COLO829 (cell line): ENCODE measurements at places on chromosomes 2 and 18.

DNA sequence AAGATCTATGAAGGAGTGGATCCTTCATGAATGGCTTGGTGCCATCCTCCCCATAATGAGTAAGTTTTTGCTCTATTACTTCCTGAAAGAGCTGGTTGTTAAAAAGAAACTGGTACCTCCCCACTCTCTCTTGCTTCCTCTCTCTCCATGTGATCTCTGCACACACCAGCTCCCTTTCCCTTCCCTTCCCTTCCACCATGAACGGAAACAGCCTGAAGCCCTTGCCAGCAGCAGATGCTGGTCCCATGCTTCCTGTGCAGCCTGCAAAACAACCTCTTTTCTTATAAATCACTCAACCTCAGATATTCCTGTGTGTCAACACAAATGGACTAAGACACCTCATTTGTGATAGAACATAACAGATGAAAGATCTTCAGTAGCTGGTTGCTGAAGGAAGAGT lies 303.5 kb upstream of the ACVR2A start:
- DNase-seq: no peak

GRCh38 chr2:240553956-240554480 lies 3.8 kb downstream of the ANKMY1 start:
- no peak for DNase-seq

GRCh38 chr18:79554321-79554720 lies 125.3 kb upstream of the CTDP1 start:
- no peak for DNase-seq

- DNase-seq: no peak
These were observed 4.0 kb downstream of the LPIN1 start for GRCh38 chr2:11750422-11750821.

DNA sequence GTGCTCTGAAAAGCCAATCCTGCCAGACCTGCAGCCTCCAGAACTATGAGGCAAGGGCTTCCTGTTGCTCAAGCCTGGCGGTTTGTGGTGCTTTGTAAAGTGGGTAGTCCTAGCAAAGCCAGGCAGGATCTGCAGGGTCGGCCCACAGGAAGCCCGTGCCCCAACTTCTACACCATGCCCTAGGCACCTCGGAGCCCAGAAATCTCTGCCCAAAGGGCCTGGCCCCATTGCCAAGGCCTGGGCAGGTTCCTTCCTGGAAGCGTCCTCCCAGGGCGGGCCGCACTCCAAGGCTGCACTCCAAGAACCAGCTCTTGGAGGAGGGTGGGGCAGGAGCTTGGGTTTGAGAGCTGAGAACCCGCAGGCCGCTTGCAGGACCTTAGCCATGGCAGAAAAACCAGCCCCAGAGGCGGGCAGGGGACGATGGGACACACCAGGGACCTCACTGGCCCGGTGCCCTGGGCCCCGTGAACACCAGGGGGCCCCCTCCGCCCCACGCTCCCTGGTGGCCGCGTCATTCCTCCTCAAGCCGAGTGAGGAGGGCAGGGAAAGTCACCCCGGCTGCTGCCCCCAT lies 37.2 kb upstream of the ID2 start:
- DNase-seq: no peak

- no peak for DNase-seq
These were observed 237.5 kb downstream of the EPHA4 start for GRCh38 chr2:221334481-221335218.

DNA sequence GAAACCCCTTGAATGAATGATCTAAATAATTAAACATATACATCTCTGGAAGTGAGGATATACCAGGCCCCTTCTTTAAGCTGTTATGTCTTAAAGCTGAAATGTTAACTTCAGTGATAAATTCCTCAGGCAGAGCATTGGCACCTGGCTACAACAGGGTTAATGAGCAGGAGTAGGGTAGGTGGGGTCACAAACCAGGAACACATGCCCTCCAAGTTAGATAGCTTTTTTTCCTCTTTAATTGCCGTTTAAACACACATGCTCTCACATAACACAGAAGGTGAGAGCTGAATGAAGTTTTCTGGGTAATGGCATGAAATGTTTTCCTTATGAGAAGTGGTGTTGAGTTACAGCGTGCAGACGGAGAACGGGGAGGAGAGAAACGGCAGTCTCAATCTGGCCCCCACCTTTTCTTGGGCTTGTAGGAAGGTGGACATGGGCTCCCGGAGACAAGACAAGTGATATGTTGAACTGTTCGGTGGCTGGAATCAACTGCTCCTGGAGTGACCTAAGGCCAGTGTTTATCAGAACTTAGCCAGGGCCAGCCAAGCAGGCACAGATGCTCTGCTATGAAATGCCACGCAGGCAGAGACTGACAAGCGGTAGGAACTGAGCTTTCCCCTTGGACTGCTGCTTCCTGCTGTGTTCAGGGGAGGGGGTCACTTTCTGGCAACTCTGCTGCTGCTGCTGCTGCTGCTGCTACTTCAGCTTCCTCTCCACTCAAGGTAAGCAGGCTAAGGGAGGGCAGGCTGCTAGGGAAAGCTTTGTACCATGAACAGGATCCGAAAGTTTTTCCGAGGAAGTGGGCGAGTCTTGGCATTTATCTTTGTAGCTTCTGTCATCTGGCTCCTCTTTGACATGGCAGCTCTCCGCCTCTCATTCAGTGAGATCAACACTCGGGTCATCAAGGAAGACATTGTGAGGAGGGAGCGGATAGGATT lies at the start of gene GALNT5:
Gene GALNT5 (plus strand): TSS at position 394 of the 941 bp plus-strand sequence. CDS start 378 bp downstream, at position 772.
- no peak for DNase-seq

- DNase-seq: no peak
These were observed 216.4 kb downstream of the AGAP1 start for GRCh38 chr2:235709969-235710879.

DNA sequence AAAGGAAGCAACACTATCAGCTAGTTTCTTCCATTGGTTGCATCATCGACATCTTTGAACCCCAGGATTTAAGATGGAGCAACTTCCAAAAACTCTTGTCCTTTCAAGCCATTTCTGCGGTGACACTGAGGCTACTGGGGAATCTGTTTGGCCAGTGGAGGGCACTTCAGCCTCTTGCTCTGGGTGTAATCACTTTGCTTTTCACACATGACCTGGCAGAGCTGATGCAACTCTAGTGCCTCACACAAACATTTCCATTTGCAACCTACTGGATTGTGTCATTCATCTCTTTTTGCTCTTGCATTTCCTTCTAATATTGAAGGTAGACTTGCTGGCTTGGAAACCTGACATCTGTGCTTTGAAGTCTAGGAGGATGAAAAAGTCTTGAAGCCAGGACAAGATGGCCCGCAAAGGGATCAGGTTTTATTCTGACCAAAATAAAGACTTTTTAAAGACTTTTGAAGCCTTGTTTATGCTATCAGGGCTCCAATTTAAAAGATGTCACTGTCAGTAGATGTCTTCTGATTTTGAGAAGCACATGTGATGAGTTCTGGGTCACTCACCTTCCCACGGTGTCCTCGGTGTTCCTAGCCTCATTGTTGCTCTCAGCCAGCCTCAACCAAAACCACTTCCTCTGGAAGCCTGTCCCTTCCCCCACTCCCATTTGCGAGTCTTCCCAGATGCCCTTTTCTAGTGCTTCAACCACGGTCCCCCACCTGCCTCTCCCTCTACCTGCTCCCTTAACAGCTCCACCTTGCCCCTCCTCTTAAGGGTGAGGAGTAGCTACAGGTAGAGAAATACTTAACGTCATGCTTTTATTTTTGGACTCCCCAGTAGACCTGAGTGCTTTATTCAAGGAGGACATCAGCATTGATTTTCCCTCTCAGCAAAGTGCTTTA lies 69.7 kb upstream of the KCNE4 start:
- peak; percentile 21 for DNase-seq

GRCh38 chr2:170456914-170457313 lies 258.2 kb upstream of the SP5 start:
- no peak for DNase-seq

GRCh38 chr2:143730155-143730952 lies 601.1 kb downstream of the ARHGAP15 start:
- no peak for DNase-seq

GRCh38 chr2:241351640-241352031 lies 4.4 kb upstream of the FARP2 start:
- DNase-seq: no peak

GRCh38 chr2:151669585-151670081 lies 64.6 kb downstream of the NEB start:
- DNase-seq: no peak

DNA sequence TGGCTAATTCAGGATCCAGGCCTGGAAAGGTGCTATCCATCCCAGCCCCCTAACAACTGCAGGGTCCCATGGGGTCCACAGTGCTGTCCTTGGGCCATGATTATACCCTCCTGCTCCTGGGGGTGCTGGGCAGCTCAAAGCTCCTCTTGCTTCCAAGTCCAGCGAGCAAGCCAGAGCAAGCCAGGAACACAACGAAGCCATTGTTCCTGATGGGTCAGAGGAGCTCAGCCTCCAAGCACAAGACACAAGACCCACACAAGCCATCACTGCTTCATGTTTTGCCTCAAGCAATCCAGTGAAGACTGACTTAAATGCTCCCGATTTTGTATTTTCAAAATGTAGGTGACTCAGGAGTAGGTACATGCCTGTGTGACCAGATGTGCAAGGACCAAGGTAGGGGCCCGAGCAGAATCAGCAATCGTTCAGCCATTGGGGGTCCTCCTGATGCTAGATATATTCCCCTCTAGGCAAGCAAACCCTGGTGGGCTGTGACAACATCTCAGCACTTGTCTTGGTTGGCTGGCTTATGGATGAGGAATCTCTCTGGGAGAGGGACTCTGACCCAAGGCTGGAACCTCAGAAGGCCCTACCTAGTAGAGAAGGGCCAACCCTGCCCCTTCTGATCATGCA lies 90.8 kb downstream of the EPAS1 start:
- peak; percentile 75 for DNase-seq

- no peak for DNase-seq
These were observed 6.5 kb downstream of the SULT6B1 start for GRCh38 chr2:37181726-37182684.

DNA sequence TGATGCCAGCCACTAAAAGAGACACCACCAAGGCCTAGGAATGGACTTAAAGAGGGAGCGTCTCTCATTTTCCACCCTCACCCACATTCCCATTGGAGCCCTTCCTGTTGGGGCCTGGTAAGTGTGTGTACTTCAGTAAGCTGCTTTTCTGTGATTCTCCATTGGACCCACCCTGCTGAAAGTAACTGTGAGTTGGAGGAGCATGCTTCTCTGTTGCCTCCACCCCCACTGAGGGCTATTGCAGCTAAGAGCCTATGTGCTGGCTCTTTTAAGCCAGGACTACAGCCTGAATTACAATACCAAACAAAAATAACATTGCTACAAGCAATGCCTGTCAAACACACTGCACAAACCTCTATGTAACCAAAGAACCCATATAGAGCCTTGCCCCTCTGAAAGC lies 81.1 kb downstream of the TRABD2A start:
- no peak for DNase-seq

DNA sequence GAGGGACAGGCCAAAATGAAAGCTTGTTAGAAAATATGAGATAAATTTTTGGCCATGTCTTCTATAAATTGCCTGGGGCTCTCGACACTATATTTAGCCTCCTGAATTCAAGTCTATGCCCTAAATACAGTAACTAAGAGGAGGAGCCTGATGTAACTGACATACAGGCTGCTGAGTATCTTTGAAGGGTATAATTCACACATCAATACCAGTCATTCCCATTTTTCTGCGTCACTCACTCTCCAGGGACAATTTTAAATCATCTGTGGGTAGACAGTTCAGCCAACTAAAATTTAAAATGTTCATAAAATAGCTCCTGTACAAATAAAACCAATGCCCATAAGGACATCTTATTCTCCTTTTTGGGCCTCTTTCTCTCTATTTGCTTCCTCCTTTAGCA lies 105.9 kb downstream of the AP1S3 start:
- DNase-seq: no peak

GRCh38 chr18:79962311-79962710 lies 2.1 kb upstream of the HSBP1L1 start:
- DNase-seq: no peak

GRCh38 chr2:233423552-233423860 lies 69.2 kb downstream of the DGKD start:
- no peak for DNase-seq

DNA sequence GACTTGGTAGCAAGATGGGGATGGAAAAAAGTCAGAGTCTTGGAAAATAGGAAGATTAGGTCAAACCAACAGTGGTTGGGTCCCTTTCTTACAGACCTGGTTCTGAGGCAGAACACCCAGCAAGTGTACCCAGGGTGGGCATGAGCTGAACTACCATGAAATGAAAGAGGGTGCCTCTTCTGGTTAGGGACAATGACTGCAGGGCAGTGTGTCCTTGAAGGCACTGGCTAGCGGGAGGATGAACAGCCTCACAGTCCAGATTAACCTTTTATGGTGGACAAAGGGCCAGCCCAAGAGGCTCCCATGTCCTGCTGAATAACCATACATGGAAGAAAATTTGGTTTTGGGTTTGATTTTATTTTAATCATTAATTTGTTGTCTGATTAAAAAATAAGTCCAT lies 61.8 kb upstream of the CCDC85A start:
- no peak for DNase-seq

DNA sequence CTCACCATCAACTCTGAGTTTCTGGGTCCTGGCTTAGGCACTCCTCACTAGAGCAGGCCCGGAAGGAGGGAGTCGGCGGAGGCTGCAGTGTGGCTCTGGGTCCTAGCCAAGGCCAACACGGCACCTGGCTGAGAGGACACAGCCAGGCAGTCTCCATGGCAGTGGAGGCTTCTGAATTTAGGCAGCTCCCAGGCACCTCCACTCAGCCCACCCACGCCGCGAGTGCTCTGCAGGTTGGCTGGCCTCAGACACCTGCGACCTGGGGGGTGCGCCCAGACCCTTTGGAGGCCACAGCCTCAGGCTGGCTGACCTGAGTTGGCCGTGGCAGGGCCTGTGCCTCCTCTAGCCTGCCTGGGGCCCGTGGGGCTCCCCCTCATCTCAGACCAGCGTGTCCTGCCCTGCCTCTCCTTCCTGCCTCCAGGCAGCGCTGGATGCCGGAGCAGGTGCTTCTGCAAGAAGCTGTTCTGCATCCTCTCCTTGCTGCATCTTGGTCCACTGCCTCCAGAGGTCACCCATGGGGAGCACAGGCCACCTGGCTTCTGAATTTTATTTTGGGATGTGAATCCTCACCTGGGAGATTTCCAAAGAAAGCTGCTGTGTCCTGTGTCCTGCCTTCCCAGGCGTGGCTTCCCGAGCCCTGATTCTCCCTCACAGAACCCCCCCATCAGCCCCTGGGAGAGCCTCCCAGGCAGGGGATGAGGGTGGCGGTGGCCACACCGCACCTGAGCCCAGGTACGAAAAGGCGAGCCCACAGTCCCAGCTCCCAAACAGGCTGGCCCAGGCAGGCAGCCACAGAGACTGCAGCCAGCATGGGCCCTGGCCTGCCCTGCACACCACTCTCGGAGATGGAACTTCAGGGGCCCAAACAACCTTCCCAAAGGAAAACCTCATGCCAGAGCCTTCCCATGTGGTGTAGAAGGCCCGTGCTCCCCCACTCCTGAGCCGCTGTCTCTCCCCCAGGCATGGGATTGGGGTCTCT lies 23.4 kb downstream of the AQP12A start:
- DNase-seq: no peak

GRCh38 chr2:132677661-132678060 lies 7.7 kb upstream of the LYPD1 start:
- no peak for DNase-seq
